NCI-H226 (cell line): ENCODE measurements at places on chromosomes 6 and 20.

DNA sequence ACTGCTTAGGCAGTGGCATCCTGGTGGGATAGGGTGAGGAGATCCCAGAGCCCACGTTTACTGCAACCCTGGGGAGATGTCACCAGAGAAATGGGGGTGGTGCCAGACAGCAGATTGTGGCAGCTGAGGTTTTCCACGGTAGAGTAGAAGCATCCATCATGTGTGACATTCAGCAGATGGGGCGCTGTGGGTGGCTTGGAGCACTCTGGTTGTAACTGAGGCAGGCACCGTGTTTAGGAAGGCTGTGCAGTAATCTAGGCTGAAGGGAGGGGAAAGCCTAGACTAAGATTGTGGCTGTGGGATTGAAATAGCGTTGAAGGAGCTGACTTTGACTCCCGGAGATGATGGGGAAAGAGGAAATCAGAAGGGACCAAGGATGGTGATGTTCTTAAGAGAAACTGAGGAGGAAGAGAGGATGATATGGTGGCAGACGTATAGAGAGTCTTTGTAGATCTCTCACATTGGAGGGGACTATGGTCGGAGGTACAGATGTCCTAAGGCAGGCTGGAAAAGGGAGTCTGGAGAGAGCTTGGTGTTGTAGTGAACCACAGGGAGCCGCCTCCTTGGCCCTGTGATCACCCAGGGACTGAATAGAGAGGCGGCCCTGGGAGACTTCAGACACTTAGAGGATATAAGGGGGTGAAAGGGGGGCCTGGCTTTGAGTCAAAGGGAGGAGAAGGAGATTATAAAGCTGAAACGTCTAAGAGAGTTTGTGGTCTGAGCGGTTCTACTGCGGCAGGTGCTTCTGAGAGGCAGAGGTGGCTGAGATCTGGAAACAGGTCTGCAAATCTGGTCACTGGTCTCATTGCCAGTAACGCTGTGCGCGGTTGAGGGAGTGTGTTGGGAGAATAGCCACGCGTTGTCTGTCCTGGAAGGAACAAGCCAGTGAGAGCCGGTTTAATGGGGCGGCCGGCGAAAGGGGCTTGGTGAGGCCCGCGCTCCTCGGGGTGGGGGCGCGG, 792 bp upstream of the MICA start:
- DNase-seq: peak; percentile 30

DNA sequence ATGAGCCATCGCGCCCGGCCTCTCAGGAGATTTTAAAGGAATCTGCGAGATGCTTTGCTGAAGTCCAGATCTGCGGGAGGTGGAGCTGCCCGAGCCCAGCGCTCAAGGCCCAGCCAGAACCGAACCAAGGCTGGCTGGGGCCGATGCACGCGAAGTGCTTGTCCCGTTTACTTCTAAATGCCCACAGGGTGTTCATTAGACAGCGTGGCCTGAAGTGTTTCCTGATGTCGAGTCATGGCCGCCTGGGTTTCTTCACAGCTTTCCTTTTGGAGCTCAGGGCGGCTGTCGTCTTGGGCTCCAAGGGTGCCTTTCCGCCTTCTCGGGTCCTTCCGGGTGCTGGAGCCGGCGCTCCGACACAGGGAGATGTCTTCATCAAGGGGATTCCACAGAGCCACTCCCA, 25.1 kb upstream of the CCR6 start:
- DNase-seq: no peak

- no peak for DNase-seq
Observed at GRCh38 chr6:63859528-63859927, 223.9 kb downstream of the PHF3 start.

DNA sequence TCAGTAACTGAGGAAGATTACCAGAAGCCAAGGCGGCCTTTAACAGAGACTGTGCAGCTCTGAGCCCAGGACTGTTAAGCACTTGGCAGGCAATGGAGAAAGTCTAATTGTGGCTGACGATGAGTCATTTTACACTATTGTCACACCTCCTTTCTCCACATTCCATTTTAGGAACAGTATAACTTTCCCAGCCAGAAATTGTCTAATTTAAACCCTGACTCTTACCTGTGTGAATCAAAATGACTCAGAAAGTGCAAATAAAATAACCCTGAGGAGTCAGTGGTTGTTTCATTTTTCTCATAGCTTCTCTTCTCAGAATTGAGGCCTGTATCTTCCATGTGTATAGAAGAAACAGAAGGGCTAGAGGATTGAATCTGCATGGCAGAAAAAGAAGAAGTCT, 40.0 kb upstream of the OPN5 start:
- peak; percentile 66 for DNase-seq
